ENCODE measurements at places on chromosomes 2 and 18.

DNA sequence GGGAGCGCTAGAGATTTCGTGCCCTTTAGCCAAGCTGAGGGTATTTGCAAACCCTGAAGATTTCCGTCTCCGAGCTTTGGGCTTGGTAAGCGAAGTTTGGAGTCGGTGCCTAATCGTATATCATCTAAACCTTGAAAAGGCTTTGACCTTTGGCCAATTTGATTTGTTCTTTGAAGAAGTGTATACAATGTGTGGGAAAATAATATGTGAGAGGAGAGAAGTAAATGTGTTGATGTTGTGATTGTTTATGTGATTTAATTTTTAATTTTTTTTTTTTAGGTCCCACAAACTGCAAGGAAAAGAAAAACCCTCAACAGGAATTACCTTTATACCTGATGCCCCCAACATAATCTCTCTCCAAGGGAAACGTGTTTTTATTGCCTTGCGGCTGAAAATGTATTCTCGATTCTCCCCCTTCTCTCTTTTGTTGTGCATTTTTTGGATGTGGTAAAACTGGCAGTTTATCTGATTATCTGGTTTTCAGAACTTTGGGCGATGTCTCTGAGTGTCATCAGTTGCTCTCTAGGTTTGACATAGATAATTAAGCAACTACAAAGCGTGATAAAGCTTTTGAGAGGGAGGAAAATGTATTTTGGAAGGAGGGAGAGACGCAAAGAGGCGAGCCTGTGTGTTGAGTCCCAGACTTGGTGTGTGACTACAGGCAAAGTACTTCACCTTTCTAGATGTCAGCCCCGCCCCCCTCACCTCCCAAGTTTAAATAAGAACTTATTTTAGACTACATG, 912 bp upstream of the FBXO11 start:
- DNase-seq: peak; percentile 9

GRCh38 chr2:157746234-157746950, 117.7 kb upstream of the ACVR1C start:
- peak; percentile 61 for DNase-seq

- no peak for DNase-seq
These were observed 24.1 kb upstream of the ACVR1 start for GRCh38 chr2:157900203-157900602.

GRCh38 chr2:215455958-215456357, 20.1 kb upstream of the FN1 start:
- DNase-seq: no peak

- DNase-seq: no peak
These were observed 50.4 kb downstream of the IL1RL2 start for GRCh38 chr2:102237176-102237575.

DNA sequence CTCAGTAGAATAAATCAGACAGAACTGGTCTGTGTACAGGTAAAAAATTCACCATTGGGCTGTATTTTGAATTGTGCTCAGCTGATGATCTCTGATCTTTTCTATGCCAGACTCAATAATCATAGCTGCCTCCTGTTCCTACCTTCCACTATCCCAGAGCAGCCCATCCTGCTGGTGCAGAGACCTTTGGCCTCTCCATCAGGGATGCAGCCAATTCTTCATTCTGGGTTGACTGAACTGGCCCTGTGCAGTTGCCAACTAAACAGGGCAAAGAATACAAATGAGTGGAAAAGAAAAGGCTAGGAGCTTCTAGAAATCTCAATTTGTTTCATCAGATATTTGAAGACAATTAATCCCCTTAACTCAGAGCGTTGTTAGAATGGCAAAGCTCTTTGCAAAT, 1781.3 kb upstream of the CELF4 start:
- DNase-seq: no peak

GRCh38 chr2:181380581-181380980, 76.6 kb upstream of the ITGA4 start:
- DNase-seq: no peak

- DNase-seq: no peak
These were observed 17.9 kb downstream of the LRRFIP1 start for GRCh38 chr2:237645261-237645660.

- DNase-seq: no peak
These were observed 10.1 kb upstream of the KCNJ3 start for GRCh38 chr2:154688373-154688772.

GRCh38 chr2:233429175-233429897, 75.0 kb downstream of the DGKD start:
- no peak for DNase-seq

- DNase-seq: no peak
These were observed 495.1 kb upstream of the MYT1L start for GRCh38 chr2:2826209-2826551.

- DNase-seq: no peak
These were observed 56.1 kb upstream of the RNF152 start for GRCh38 chr18:61948846-61949438.

GRCh38 chr2:238848976-238849853, 1.3 kb downstream of the TWIST2 start:
- DNase-seq: peak; percentile 24

GRCh38 chr2:181239201-181239799, 217.9 kb upstream of the ITGA4 start:
- no peak for DNase-seq
